ENCODE measurements at places on chromosomes 4 and X. TPM values are rescaled to one million over a fixed set of nuclear protein-coding genes. Genes with fewer than 3 reads are reported as not detected.

PPARGC1A gene
- 2.5 TPM for total RNA-seq

WDR13 gene
- total RNA-seq, result 88.7 TPM

FAT4 gene
- total RNA-seq, result 27.9 TPM

ATOH1 gene
- not detected for total RNA-seq

TMEM150C gene
- 7.1 TPM for total RNA-seq

RLIM gene
- 61.2 TPM for total RNA-seq

AVPR2 gene
- total RNA-seq, result not detected

PCDH11X gene
- under 0.01 TPM for total RNA-seq

LRIT3 gene
- total RNA-seq, result under 0.01 TPM

COL4A6 gene
- total RNA-seq, result not detected

SSX2B gene
- not detected for total RNA-seq

CDKN2AIP gene
- total RNA-seq, result 15.2 TPM

TDO2 gene
- total RNA-seq, result 1.4 TPM

SMIM10L2A gene
- under 0.01 TPM for total RNA-seq

ELMOD2 gene
- 35.1 TPM for total RNA-seq

WDFY3 gene
- 98.1 TPM for total RNA-seq

TECRL gene
- total RNA-seq, result not detected

SERPINA7 gene
- not detected for total RNA-seq

NRK gene
- total RNA-seq, result under 0.01 TPM

S100G gene
- not detected for total RNA-seq

TACR3 gene
- not detected for total RNA-seq

ZNF330 gene
- 33.7 TPM for total RNA-seq

CSAG3 gene
- not detected for total RNA-seq

AP1AR gene
- 27.7 TPM for total RNA-seq
